ENCODE measurements at places on chromosomes 5 and 9. TPM values are rescaled to one million over a fixed set of nuclear protein-coding genes. Genes with fewer than 3 reads are reported as not detected.

The ORM2 gene
- total RNA-seq, result not detected

The TICAM2 gene
- 5.4 TPM for total RNA-seq

DNA sequence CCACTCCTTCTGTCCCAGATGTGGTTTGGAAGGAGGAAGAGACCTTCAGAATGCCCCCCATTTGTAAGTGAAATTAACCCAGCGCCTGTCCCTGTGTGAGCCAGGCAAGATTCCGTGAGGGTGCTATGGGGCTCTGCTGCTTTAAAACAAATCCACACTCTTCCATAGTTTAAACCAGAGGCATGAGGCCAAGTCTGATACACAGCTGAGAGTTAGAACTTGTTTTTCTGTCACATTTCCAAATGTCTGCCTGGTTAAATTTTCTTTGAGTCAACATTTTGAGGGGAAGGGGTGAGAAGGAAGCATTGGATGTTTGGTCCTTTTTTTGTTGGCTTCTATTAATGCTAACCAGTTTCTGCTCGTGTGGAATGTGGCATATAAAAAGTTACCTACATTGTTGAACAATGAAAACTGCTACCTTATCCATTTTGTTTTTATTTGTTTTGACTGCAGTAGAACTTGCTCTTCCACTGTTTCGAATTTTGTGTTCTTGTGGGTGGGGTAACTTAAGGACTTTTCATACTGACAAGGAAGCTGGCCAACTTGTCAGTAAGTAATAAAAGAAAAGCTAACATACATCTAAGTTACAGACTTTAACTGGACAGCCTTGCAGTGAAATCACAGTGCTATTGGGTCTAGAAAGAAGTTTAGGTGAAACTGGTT lies 12.9 kb downstream of the RGMB start:
- H3K36me3 ChIP-seq, result peaks cover 11% of the 10 kb centered on the region
- H3K27me3 ChIP-seq, result no peaks in the 10 kb centered on the region
- no peak overlapping the region for H3K27ac ChIP-seq
- no peak for DNase-seq
- H3K4me3 ChIP-seq, result no peak overlapping the region

DNA sequence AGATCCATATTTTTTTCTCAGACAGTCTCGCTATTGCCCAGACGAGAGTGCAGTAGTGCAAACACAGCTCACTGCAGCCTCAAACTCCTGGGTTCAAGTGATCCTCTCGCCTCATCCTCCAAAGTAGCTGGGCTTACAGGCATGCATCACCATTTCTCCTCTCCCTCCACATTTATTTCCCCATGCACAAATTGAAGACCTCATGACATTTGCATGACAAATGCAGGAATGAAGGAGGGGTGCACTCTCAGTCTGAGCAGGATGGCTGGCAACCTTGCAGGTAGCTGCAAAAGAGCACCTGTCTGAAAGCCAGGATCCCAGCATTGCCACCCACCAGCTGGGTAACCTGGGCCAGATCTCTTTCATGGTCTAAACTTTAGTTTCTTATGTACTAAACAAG lies 111.2 kb downstream of the SH3TC2 start:
- no peak overlapping the region for H3K4me3 ChIP-seq
- no peak for DNase-seq
- peaks cover 2% of the 10 kb centered on the region for H3K4me1 ChIP-seq
- H3K36me3 ChIP-seq, result no peaks in the 10 kb centered on the region
- H3K27ac ChIP-seq, result no peak overlapping the region
- H3K27me3 ChIP-seq, result no peaks in the 10 kb centered on the region

DNA sequence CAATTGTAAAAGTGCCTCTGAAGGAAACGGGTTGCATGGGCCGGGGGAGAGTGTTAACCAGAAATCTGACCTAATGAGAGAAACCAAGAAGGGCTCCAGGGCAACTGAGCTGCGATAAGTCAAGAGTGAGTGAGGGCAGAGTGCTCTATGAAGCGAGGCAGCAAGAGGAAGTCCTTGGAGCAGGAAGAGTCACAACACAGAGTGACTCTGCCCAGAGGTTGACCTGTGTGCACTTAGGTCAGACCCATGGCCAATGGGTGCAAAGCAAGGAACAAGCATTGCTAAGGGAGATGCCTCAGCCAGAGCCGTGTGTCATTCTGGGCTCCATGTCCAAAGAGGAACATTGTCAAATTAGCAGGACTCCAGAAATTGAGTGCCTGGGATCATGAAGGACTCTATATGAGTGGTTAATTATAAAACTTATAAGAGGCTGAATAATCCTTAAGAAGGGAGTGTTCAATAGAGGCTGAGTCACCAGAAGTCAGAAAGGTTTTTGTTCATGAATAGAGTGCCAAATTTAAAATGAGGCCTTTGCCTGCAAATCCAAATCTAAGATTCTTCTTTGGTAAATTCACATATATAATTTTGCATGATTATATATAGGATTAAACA lies 438.5 kb downstream of the MED10 start:
- no peaks in the 10 kb centered on the region for H3K27me3 ChIP-seq
- DNase-seq, result no peak
- H3K36me3 ChIP-seq, result no peaks in the 10 kb centered on the region
- no peaks in the 10 kb centered on the region for H3K4me1 ChIP-seq
- H3K27ac ChIP-seq, result no peak overlapping the region

GRCh38 chr9:88460587-88461332 lies 72.5 kb downstream of the SPIN1 start:
- H3K36me3 ChIP-seq, result peaks cover 3% of the 10 kb centered on the region
- no peak overlapping the region for H3K27ac ChIP-seq
- H3K4me3 ChIP-seq, result no peak overlapping the region
- DNase-seq, result no peak

DNA sequence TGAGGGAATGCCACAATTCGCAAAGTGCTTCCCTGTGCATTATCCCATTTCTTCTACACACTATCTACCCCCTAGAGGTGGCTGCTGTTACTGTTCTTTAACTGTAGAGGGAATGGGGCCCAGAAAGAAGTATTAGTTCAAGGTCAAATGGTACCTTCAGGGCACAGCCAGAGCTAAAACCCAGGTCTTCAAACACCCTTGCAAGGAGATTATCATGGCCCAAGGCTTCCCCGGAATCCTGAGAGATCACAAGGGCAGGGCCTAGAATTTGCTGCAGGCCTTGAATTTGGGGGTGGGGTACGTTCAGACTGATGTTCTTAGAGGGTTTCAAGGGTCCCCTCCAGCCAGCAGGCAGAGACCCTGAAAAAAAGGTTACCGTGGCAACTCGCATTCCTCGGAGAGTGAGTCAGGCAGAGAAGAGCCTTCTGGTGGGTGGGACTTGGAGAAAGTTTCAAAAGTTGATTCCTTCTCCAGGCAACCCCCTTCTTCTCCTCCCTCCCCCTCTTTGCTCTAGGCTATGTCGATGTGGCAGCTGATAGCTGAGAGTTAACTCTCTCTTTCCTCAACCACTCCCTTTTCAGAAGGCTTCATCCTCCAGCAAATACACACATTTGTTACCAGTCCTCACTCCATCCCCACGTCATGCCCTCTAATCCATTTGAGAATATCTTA lies 1.9 kb downstream of the SPARC start:
- DNase-seq, result no peak
- peaks cover 3% of the 10 kb centered on the region for H3K27me3 ChIP-seq
- H3K4me3 ChIP-seq, result no peak overlapping the region
- peaks cover 7% of the 10 kb centered on the region for H3K4me1 ChIP-seq
- no peaks in the 10 kb centered on the region for H3K36me3 ChIP-seq

DNA sequence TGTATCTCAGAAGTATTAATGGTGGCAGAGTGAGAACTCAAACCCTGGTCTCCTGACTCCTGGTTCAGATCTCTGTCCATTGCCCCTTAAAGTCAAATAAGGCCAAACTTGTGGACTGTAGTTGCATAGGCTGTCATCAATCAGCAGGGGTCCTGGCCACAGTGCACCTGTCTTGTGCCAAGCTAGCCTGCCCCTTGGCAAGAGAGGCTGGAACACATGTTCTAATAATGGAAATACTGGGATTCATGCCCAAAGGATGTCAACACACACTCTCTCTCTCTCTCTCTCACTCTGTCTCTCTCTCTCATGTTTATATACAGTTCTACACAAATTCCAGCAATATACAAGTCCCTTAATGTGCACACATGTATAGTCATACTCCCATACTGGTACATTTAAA lies 44.3 kb downstream of the GLRA1 start:
- H3K4me1 ChIP-seq, result no peaks in the 10 kb centered on the region
- H3K36me3 ChIP-seq, result no peaks in the 10 kb centered on the region
- H3K27me3 ChIP-seq, result no peaks in the 10 kb centered on the region
- no peak overlapping the region for H3K4me3 ChIP-seq
- H3K27ac ChIP-seq, result no peak overlapping the region

GRCh38 chr5:118722122-118723020 lies 266.0 kb downstream of the DTWD2 start:
- H3K4me3 ChIP-seq, result no peak overlapping the region
- H3K27me3 ChIP-seq, result no peaks in the 10 kb centered on the region
- H3K36me3 ChIP-seq, result no peaks in the 10 kb centered on the region
- H3K27ac ChIP-seq, result no peak overlapping the region
- DNase-seq, result no peak

The SOHLH1 gene
- not detected for total RNA-seq

- H3K27me3 ChIP-seq, result no peaks in the 10 kb centered on the region
- DNase-seq, result no peak
- H3K27ac ChIP-seq, result no peak overlapping the region
- H3K36me3 ChIP-seq, result no peaks in the 10 kb centered on the region
- no peak overlapping the region for H3K4me3 ChIP-seq
These were observed 72.7 kb upstream of the SLC25A48 start for GRCh38 chr5:135761746-135762145.

The DIPK1B gene
- total RNA-seq, result 9.6 TPM

GRCh38 chr5:179343719-179344430 lies 1.4 kb downstream of the ADAMTS2 start:
- no peak overlapping the region for H3K4me3 ChIP-seq
- DNase-seq, result no peak
- no peak overlapping the region for H3K27ac ChIP-seq
- no peaks in the 10 kb centered on the region for H3K36me3 ChIP-seq
- H3K27me3 ChIP-seq, result peaks cover 42% of the 10 kb centered on the region

GRCh38 chr5:82185851-82186250 lies 92.3 kb downstream of the RPS23 start:
- DNase-seq, result no peak
- no peaks in the 10 kb centered on the region for H3K4me1 ChIP-seq
- H3K27me3 ChIP-seq, result no peaks in the 10 kb centered on the region
- no peaks in the 10 kb centered on the region for H3K36me3 ChIP-seq
- H3K27ac ChIP-seq, result no peak overlapping the region

The OCLN gene
- total RNA-seq, result 4.3 TPM

The SPDL1 gene
- 14.8 TPM for total RNA-seq

The C5orf24 gene
- total RNA-seq, result 38.2 TPM

DNA sequence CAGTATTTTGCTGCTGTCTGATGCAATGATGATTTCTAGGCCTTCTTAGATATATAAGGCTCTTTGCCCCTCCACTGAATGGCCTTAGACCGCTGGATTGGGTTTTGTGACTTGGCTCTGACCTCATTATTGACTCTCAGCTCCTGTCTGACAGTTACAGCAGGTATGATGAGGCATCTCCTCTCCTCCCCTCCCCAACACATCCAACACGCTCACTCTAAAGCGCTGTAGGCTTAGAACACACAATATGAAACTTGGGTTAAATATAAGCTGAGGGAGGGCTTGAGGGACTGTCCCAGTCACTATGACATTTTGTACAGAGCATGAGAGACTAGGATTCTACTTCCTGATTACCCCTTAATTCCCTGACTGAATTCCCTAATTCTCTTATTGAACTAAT lies 18.8 kb upstream of the CER1 start:
- no peak overlapping the region for H3K4me3 ChIP-seq
- no peaks in the 10 kb centered on the region for H3K4me1 ChIP-seq
- DNase-seq, result no peak
- H3K27me3 ChIP-seq, result no peaks in the 10 kb centered on the region

DNA sequence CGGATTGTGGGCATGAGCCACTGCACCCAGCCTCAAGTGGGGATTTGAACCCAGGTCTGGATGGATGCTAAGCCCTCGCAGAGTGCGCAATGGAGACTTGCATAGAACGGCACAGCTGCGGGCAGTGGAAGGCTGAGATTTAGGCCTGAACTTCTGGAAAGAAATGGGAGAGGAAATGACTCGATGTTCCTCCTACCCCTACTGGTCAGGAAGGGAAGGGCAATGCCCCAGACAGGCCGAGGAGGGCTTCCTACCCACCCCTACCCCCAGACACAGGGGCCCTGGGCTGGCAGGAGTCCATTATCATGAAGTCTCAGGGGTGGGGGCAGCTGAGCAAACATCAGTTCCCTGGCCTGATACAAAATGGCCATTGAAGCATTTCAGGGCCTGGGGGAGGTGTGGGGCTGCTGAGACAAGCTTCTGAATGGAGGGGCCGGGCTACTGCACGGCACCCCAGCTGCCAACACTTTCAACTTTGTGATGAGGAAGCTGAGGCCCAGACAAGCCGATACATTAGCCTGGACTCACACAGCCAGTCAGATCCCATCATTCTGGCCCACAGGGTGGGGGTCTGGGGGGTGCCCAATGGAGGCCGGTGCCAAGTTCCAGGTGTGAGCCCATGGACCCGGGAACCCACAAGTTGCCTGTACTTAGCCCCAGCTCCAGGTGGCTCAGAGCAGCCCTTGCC lies 13.5 kb upstream of the WDR38 start:
- H3K27me3 ChIP-seq, result no peaks in the 10 kb centered on the region
- no peaks in the 10 kb centered on the region for H3K36me3 ChIP-seq
- H3K4me3 ChIP-seq, result no peak overlapping the region
- H3K4me1 ChIP-seq, result no peaks in the 10 kb centered on the region
- DNase-seq, result peak; percentile 18

The FAM120A gene
- total RNA-seq, result 105 TPM

The WDR31 gene
- total RNA-seq, result 0.62 TPM

The IFNE gene
- total RNA-seq, result not detected

The TAF11L5 gene
- not detected for total RNA-seq

The SPINK5 gene
- not detected for total RNA-seq

- H3K27me3 ChIP-seq, result no peaks in the 10 kb centered on the region
- no peaks in the 10 kb centered on the region for H3K36me3 ChIP-seq
- no peak overlapping the region for H3K4me3 ChIP-seq
- no peak for DNase-seq
- H3K27ac ChIP-seq, result no peak overlapping the region
These were observed 97.8 kb downstream of the ADAMTS12 start for GRCh38 chr5:33793836-33794549.

All from B cell (primary cell).